ENCODE measurements at places on chromosomes 12 and 14.

DNA sequence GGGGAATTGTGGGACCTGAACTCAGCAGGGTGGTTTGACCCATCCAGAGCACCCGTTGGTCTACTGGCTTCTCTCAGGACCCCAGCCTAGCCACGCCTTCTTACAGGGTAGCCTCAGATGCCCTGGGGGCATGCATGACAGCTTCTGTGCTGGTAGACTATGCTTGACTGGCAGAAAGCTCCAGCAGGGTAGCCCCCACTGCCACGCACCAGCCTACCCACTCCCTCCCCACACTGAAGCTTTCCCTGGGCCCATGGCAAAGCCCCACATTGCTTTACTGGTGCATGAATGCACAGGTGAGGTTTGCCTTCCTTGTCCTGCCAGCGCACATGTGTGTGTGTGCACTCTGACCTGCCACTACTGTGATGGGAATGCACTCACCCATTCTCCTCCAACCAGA is 772.2 kb downstream of the LRFN5 start:
- no peak for DNase-seq

DNA sequence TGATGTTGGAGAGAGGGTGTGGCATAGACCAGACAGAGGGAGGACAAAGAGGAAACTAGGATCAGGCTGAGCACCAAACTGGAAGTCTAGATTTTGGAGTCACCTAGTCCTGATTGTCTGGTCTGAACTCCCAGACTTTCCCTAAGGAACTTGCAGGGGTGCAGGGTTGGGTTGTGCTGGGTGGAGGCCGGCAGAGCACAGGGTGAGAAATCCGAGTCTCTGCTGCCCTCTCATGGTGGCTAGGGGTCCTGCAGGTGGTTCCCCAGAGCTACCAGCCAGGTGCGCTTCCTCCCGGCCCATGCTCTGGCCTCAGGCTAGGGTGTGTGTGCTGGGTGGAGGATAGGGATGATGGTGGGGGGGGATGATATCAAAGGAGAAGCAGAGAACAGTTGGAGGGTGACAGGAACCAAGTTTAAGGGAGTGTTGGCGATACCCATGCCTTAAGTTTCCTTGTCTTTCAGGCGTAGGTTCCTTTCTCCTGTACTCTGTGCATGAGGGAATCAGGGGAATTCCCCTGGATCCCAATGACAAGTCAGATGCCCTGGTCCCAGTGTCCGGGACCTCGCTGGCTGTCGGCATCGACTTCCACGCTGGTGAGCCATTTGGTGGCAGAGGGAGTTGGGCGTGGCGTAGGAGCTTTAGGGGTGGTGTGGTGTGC is 33.5 kb upstream of the NXPH4 start:
- DNase-seq, result peak; percentile 83

- no peak for DNase-seq
These were observed 43.6 kb downstream of the PTPRR start for GRCh38 chr12:70876952-70877351.

DNA sequence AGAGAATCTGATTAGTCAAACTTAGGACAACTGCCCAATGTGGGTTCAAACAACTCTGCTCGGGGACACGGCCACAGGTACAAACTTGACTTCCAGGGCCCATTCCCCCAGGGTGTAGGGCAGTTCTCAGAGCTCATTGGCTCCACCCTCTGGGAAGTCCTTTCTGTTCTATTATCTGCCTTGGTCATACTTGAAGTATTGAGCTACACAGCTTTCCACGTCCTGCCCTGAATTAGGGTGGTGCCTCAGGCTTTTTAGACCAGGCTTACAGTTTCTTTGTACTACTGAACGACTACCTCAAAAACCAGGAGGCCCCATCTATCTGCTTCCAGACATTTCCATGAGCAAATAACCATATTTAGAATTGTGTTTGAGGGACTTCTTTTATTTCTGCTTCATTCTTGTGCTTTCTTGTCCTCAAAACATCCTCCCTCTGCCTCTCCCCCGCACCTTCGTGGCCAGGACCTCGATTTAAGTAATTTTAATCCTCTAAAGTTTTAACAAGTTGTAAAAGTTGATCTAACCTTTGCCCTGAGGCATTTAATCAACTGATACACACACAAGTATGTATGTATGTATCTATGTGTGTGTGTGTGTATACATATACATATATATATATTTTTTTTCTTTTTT is 281.7 kb upstream of the AMIGO2 start:
- peak; percentile 30 for DNase-seq

- no peak for DNase-seq
These were observed 926 bp upstream of the CMKLR1 start for GRCh38 chr12:108340037-108340436.

Data from stimulated activated CD4-positive, alpha-beta T cell treated with anti-CD3 and anti-CD28 coated beads, Interleukin-4, amount 100 ng/mL, for 1 hour (primary cell).